CD4-positive, alpha-beta T cell treated with Interferon alpha-2 for 1 hour (primary cell): ENCODE measurements at places on chromosomes 1 and 21.
A peak's percentile ranks its signal among the peaks of the same experiment; 100 is the strongest.

DNA sequence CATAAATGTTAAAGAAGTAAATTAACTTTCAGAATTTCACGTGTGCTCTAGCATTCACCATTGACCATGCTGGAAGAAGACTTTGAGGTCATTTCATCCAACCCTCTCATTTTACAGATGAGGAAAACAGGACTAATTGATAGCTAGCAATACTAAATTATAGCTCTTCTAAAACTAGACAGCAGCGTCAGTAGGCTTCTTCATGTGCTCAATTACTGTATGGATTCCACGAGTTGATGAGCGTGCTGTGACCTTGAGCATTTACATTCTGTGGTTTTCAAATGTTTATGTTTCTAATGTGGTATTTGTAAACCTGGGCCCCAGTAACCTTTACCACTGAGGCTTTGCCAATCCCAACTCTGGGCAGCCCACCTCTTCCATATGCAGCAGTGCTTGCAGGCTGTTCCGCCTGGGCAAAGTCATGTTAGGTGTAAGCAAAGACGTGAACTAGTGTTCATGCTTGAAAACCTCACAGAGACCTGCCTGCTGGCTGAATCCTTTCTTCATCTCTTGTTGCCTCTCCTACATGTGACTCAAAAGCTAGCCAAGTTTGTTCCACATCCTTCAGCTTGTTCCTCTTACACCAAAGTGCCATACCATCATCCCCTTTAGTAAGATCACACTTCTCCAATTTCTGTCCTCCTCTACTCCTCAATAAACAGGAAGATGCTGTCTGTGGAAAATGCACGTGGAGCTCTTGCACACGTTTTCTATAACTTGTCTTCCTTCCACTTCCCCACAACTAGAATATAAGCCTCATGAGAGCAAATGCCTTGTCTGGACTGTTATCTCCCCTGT is 17.2 kb downstream of the KCNJ15 start:
- DNase-seq, result peak; percentile 25

DNA sequence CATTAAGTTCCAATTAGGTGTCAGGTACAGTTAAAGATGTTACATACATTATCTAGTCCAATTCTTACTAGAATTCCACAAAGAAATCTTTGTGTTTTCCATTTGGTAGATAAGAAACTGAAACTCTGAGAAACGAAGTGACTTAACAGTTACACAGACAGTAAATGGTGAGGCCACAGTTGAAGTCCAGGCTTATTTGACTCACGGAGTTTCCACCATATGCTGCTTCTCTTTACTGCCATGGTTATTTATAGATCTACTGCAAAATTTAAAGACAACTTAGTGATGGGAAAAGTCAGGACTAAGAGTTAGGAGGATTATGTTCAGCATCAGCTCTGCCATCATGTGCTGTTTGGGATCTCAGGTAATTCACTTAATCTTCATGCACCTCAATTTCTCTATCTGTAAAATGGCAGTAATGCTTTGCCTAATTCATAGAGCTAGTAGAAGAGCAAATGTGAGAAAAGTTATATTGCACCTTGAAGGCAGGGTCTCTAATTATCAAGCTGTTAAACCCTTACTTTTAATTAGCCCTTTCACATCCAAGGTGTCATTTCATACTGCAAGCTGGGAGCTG is 26.2 kb upstream of the SAMSN1 start:
- no peak for DNase-seq

DNA sequence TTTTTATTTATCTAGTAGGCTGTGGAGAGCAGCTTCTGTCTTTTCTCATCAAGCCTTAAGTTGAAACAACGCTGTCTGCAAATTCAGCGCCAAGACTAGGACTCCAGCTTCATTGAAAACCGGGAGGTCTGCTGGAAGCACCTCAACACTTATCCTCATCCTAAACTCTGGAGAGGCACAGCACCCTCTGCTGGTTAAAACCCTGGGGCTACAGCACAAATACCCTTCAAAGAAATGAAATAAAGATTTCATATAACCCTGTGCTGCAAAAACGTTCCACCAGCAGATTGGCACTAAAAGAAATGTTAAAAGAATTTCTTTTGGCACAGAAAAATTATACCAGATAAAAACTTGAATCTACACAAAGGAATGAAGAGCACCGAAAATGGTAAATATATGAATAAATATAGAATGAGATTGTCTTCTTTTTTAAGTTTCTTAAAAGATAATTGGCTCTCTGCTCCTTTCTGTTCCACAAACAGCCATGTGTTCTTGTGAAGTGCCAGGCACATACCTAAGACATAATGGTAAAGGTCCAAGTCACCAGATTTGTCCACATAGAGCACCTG is 227.7 kb upstream of the SAMSN1 start:
- peak; percentile 64 for DNase-seq

DNA sequence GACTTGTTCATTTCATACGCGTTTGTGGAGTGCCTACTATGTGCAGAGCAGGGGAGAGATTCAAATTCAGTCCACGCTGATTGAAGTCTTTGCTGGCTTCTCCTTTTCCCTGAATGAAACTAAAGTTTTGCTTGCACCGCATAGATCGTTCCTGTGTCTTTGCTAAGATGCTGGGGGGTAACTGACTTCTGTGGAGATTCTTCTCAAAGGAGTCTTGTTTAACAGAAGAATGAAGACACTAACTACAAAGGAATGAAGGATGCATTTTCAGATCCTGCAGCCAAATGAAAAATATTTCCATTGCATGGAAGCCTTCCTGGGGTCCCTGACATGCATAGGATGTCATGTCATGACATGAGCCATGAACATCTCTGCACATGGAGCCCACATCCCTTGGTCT is 26.9 kb upstream of the H6PD start:
- no peak for DNase-seq

DNA sequence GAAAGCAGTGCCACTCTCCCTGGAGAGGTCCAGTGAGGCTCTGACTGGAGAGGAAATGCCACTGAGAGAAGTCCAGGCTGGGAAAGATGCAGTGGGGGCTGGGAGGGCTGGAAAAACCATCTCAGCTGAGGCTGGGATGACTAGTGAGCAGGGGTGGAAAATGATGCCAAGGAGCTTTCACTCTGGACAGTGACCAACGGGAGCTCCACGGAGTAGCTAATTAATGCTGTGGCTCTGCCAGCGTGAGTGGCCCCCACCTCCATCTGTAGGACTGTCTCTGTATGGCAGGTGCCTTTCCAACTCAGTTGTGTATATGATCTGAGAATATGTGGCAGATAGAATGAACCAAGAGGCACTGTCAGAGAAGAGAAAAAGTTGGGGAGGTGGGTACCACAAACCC is 86.7 kb downstream of the DDX20 start:
- DNase-seq, result no peak
